Aorta (tissue), 5 donors: ENCODE measurements at places on chromosomes 3 and 15. TPM values are rescaled to one million over a fixed set of nuclear protein-coding genes. Genes with fewer than 3 reads are reported as not detected.

DNA sequence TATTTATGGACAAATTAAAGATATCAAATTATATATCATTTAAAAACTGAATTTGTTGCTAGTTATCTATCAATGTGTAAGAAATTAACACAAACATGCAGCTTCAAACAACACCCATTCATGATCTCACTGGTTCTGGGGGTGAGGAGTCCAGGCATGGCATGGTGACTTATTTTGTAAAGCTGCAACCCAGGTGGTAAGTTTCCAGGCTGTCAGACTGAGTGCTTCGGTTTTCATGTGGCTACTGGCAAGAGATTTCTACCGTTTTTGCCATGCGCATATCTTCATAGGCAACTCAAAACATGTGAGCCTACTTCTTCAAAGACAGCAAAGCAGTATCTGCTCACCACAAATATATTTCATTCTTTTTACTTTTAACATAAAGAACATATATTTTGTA is 364.3 kb upstream of the BCHE start:
- no peak overlapping the region for H3K27ac ChIP-seq
- H3K27me3 ChIP-seq: no peaks in the 10 kb centered on the region
- no peaks in the 10 kb centered on the region for H3K36me3 ChIP-seq
- no peak for DNase-seq

DNA sequence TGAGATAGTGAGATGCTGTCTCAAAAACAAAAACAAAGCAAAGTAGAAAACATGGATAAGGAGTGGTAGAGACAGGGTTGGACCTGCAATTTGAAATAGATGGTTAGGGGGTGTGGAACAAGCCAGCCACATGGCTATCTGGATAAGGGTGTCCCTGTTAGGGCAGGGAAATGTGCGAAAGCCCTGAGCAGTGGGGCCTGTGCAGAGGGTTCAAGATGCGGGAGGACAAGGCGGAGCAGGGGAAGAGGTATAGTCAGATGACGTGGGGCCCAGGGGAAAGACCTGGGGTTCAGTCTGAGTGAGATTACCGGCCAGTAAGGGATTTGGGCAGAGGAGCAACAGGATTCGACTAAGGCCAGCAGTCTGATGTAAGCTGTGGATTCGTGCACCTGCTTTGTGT is 18.4 kb upstream of the NR2E3 start:
- no peak overlapping the region for H3K4me3 ChIP-seq
- H3K36me3 ChIP-seq: no peaks in the 10 kb centered on the region
- no peaks in the 10 kb centered on the region for H3K27me3 ChIP-seq
- peak; percentile 20 for DNase-seq
- no peak overlapping the region for H3K27ac ChIP-seq

Gene FBXL22
- 18.6 TPM for total RNA-seq

Gene KAT2B
- total RNA-seq: 54.2 TPM

Gene GALNT15
- total RNA-seq: 44.7 TPM

Gene TMF1
- total RNA-seq: 45.6 TPM

- H3K27me3 ChIP-seq: no peaks in the 10 kb centered on the region
- peaks cover 2% of the 10 kb centered on the region for H3K4me1 ChIP-seq
- no peak for DNase-seq
- H3K4me3 ChIP-seq: no peak overlapping the region
These were observed 4.4 kb downstream of the PLSCR4 start for GRCh38 chr3:146246526-146246925.

GRCh38 chr3:188338086-188338485 is 184.1 kb downstream of the LPP start:
- no peaks in the 10 kb centered on the region for H3K36me3 ChIP-seq
- no peak overlapping the region for H3K27ac ChIP-seq
- H3K4me1 ChIP-seq: peaks cover 11% of the 10 kb centered on the region

GRCh38 chr15:68328443-68328842 is 50.9 kb downstream of the FEM1B start:
- peaks cover 19% of the 10 kb centered on the region for H3K36me3 ChIP-seq
- H3K4me3 ChIP-seq: no peak overlapping the region
- no peak overlapping the region for H3K27ac ChIP-seq
- H3K27me3 ChIP-seq: no peaks in the 10 kb centered on the region

DNA sequence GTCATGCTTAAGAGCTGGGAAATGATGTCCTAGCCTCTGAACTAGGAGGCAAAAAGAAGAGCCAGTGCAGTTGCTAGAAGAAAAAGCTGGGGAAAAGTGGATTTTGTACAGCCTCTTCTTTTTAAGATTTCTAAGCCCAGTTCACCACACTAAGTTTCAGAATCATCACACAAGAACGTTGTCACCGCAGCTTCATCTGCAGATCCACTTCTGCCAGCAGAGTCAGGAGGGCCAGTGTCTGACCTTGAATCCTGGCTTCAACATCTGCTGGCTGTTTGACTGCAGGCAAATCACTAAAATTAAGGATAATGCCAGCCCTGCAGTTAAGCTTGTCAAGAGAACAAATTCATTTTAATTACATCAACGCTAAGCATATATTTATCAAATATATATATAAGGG is 36.2 kb downstream of the HDC start:
- no peak for DNase-seq
- no peak overlapping the region for H3K27ac ChIP-seq
- no peaks in the 10 kb centered on the region for H3K4me1 ChIP-seq
- no peaks in the 10 kb centered on the region for H3K27me3 ChIP-seq
